ENCODE measurements at places on chromosomes 5 and 9.

- DNase-seq = no peak
Observed at GRCh38 chr5:134525683-134526482, 413 bp downstream of the JADE2 start.

GRCh38 chr5:138974227-138975063, 99.3 kb upstream of the LRRTM2 start:
- DNase-seq = no peak

DNA sequence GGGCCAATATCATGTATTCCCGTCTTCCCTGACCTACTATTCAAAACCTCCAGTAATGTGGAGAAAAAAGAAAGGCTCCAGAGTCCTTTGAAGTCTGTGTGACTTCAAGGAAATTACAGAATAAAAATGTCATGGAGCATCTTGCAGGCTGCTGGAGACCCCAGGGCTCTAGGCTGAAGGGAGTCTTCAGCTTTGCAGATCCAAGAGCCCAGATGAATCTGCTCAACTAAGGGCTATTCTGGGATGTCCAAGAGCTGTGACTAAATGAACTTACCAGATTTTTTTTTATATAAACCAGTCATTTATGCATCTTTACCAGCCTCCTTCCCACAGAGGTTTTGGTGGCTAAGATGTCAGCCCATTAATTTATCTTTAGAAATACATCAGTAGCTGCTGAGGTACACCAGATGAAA, 167.3 kb downstream of the MUSK start:
- DNase-seq = no peak

DNA sequence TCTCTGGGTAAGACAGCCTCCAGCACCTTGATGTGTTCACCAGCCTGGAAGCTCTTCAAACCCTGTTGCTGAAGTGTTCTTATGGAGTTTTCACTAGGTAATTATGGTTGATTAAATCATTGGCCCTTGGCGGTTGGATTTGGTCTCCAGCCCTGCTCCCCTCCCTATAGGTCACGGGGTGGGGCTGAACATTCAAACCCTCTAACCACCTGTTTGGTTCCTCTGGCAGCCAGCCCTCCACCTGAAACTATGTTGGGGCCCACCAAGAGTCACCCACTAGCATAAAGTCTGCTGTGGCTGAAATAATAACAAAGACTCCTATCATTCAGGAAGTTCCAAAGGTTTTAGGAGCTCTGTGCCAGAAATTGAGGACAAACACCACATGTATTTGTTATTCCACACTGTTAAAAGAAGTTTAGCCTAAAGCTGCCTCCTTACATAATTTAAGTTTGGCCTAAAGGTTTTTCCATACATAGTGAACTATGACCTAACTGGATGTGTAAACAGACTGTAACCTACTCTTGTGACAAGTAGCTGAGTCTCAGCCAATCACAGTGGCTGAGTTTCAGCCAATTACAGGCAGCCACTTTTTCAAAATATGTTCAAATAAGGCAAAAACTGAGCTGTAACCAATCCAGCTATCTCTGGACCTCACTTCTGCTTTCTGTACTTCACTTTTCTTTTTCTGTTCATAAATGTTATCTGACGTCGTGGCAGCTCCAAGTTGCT, 34.8 kb downstream of the TMEM252 start:
- DNase-seq = no peak

DNA sequence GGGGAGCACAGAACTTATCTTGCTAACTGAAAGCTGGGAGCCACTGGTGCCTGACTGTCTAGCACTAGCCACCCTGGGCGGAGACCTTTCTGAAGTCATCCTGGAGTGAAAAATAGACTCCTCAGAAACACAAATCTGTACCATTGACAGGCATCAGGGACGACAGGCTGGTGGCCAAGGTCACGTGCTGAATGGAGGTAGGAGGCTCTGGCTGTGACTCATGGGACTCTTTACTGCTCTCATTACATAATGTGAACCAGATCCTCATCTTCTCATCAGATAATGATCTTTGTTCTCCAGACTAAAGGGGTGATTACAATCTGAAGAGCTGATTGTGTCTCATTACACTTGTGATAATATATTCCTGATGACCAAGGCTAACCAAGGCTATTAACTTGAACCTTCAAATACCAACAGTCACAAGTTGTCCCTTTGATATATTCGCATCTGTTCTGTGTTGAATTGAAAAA, 91.8 kb downstream of the SEMA5A start:
- no peak for DNase-seq

GRCh38 chr5:132280371-132281240, 13.6 kb upstream of the SLC22A4 start:
- no peak for DNase-seq

- DNase-seq = no peak
Observed at GRCh38 chr5:83246071-83246470, 168.7 kb downstream of the XRCC4 start.
